Activated CD8-positive, alpha-beta memory T cell treated with anti-CD3 and anti-CD28 coated beads, Interleukin-2, amount 50 U/mL, for 48 hours (primary cell): ENCODE measurements at places on chromosomes 3 and 15.

DNA sequence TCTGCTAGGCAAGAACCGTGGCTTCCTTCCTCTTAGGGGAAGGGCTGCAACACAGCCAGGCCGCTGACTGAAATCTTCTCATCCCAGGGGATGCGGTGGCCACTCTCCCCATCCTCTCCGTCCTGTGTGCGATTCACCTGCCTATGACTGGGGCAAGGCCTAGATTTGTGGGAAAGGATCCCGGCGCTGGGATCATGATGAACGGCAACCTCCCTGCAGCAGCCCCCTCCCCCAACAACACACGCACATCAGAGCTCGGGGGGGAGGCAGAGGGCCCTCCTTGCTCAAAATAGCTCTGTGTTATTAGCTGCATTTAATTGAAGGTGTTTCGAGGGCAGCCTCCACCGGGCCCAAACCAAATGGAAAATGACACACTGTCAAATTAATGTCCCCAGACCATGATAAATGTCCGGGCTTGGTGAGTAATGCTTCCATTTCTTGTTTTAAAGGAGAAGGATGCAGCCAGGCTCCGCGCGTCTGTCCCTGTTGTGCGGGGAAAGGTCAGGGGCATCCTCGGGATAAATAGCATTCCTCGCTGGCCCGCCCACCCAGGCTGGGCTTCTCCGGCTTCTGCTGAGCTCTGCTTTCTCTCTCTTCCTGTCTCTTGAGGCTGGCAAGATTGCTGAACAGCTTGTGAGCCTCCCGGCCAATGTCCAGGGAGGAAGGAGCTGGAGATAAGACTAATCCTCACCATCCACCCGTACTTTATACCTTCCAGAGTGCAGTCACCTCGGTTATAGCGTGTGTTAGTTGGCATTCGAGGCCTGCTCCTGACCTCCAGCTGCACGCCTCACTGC lies 56.4 kb upstream of the TLE3 start:
- DNase-seq, result no peak

DNA sequence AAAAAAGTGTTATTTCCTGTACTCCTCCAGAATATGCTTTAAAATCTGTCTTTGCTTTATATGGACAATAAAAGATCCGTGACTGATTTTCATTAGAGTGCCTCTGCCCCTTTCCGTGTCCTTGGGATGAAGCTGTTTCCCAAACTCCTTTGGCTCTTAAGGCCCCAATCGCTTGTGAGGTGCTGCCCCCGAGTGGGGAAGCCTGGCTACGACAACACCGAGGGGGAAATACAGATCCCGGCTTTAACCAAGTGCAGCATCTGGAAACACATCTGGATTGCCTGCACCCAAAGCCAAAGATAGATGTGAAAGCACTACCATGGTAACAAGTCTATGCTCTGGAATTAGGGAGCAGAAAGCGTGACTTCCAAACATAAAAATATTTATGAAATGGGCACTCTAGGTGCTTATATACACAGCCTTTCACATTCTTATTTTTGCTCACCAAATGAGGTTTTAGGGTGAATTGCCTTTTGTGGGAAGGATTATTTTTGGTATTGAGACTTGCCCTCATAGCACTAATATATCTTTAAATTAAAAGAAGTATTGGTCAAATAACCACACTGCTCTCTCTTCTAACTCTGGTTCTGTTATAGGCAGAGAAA lies 40.6 kb upstream of the ADCY5 start:
- DNase-seq, result peak; percentile 75

GRCh38 chr15:40771242-40771641 lies 1.5 kb downstream of the C15orf62 start:
- DNase-seq, result no peak

- no peak for DNase-seq
Observed at GRCh38 chr15:83747050-83747717, 93.3 kb downstream of the ADAMTSL3 start.

GRCh38 chr3:143360244-143360643 lies 240.7 kb downstream of the CHST2 start:
- no peak for DNase-seq

GRCh38 chr3:123376451-123377242 lies 72.2 kb downstream of the ADCY5 start:
- no peak for DNase-seq

DNA sequence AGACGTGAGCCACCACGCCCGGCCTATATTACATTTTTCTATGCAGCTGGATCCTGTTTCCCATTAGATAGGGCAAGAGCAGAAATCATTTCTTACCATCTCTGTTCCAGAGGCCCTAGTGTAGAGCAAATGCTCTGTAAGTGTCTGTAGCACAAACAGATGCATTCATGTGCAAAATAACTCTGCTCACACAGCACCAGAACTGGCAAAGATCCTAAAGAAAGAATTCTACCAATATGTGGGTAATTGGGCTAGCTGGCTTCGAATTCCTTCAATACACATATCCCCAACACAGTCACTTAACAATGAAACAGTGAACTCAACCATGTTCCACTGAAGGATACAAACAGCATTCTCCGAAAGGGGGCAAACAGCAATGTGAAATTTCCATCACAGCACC lies 32.7 kb upstream of the DCUN1D1 start:
- DNase-seq, result no peak

DNA sequence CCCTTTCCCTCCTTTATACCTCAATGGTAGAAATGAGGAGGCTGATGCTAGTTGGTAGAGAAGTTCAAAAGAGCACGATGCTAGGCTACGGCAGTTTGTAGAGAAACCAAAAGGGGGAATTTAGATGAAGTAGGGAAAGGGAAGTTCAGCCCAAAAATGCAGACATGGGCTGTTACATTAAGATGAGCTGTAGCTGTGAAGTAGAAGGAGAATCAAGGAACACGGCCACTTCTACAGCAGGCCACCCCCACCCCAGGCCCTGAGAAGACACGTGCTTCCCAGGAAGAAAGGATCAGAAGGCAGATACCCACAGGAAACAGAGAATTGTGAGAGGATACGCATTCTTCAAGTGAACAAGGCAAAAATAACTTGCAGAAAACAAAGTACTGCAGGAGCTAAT lies 2.1 kb upstream of the PARP14 start:
- DNase-seq, result no peak

DNA sequence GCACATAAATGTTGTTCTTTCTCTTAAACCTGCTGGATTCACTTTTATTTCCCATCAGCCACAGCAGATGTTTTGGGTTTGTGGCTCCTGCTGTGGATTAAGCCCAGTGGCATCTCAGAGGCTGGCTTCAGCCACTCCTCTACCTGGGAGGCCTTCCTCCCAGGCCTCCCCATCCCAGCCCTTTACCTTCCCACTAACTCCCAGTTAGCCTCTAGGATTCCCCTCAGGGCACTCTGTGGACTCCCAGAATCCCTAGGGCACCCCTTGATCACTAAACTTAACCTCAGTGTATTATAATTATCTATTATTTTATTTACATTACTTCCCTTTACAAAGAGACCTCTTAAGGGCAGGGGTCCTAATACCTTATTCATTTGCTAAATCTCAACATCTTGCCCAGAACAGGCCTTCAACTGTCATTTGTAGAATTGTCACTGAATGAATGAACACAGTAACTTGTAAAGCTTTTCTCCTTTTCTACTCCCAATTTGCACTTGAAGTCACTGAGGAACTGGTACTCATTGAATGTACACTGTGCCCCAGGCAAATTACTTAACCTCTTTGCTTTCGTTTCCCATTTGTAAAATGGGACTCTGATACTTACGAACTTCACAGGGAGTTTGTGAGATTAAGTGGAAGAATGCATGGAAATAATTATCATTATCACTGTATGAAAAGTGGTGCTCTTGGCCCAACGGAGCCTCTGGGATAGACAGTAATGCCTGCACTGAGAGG lies 8.3 kb downstream of the CCDC13 start:
- DNase-seq, result no peak

GRCh38 chr15:92394309-92395097 lies 822 bp downstream of the ST8SIA2 start:
- DNase-seq, result no peak

GRCh38 chr3:118946449-118946848 lies 88.2 kb downstream of the IGSF11 start:
- no peak for DNase-seq

DNA sequence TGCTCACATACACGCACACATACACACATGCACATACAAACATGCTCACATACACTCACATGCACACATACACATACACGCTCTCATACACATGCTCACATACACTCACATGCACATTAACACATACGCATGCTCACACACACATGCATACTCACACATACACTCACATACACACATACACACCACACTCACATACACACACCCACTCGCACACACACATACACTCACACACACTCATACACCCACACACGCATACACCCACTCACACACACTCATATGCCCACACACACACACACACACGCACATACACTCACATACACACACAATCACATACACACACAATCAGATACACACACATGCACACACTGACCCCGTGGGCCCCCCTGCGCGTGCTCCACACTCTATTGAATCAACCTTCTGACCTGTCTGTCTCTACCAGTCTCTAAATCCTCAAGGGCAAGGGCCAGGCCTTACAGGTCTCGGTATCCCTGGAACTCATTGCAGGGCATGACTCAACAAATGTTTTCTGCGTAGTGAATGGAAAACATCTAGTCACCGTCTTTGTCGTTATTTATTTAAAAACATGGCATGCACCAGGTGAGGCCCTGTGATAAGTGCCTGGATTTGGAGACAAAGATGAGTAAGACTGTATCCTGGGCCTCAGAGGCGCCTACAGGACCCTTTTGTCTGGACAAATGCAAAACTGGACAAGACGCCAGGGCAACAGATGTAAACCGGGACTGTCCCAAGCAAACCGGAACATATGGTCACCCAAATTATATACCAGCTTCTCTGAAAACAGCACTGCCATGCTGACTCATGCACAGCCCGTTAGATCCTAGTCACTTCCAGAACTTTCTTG lies 41.8 kb downstream of the GRK7 start:
- no peak for DNase-seq

DNA sequence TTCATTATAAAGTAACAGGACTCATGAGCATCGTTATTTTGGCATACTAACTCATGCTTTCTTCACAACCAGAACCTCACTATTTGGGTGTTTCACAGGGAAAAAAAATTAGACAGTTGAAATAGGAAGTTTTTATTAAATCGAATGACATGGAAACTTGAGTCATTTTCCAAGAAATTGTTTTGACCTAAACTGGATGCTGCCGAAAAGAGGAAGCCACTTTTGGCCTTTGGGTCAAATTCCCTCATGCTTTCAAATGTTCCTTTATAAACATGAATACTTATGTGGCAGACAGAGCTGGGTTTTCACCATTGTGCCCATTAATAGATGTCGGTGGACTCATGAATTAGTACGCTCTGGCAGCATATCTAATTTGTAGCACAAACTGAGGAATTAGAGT lies 224.9 kb downstream of the MCTP2 start:
- DNase-seq, result no peak

- DNase-seq, result no peak
Observed at GRCh38 chr3:184040010-184040409, 8.5 kb downstream of the HTR3D start.

GRCh38 chr3:86618706-86619105 lies 372.2 kb downstream of the VGLL3 start:
- no peak for DNase-seq

- no peak for DNase-seq
Observed at GRCh38 chr15:93562395-93563123, 473.5 kb upstream of the RGMA start.

DNA sequence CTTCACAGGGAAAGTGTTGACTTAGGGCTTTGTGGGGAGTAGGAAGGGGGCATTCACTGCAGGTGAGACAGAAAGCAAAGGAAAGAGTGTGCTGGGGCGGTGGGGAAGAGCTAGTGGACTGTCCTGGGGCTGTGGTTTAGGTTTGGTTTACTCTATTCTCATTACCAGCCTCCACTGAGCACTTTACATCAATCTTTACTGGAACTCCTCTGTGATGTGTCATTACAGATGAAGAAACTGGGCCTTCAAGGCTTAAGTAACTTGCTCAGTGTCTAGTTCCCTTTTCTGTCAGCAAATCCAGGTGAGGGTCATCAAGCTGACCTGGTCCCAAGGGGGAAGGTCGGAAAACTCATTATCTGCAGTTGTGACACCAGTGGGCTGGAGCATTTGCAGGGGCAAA lies 120.2 kb upstream of the PFN2 start:
- DNase-seq, result no peak

GRCh38 chr15:89301304-89302089 lies 33.1 kb downstream of the POLG start:
- no peak for DNase-seq

- no peak for DNase-seq
Observed at GRCh38 chr3:48952510-48953118, 34.0 kb downstream of the ARIH2 start.

DNA sequence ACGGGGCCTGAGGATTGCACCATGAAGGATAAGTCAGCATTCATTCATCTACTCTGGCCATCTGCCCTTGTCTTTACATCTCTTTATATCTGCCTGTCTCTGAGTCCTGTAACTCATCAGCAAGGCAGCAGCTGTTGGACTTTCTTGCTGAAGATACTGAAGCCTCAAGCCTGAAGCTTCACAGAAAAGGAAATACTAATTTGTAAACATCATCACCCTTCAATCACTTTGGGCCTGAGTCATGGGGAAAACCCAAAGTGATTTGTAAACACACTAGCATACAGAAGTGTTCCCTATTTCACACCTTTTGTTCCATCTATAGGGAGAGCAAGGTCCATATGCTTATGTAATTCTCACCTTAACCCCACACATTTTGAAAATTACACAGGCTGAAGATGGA lies 928.2 kb downstream of the EPHA3 start:
- DNase-seq, result no peak
